ENCODE measurements at places on chromosomes 6 and 20.

GRCh38 chr6:154503658-154504057 lies 6.8 kb downstream of the CNKSR3 start:
- DNase-seq, result no peak

GRCh38 chr20:37042986-37043972 lies 52.5 kb downstream of the RBL1 start:
- peak; percentile 3 for DNase-seq

DNA sequence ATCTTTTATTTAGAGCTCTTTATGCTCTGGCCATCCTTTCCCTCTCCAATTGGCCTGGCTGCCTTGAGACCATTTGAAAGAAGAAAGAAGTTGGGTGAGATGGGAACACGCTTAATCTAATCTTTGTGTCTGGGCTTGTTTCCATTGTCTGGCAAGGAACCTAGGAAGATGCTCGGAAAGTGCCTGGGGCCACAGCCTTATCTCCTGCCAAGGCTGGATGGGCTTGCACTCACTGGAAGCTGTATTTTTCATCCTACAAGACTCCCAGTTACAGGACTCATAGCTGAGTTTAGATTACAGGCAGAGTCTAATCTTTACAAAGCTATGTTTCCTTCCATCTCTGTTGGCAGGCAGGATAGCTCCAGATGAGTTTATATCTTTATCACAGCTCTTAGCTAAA lies 33.1 kb upstream of the CDYL start:
- no peak for DNase-seq

DNA sequence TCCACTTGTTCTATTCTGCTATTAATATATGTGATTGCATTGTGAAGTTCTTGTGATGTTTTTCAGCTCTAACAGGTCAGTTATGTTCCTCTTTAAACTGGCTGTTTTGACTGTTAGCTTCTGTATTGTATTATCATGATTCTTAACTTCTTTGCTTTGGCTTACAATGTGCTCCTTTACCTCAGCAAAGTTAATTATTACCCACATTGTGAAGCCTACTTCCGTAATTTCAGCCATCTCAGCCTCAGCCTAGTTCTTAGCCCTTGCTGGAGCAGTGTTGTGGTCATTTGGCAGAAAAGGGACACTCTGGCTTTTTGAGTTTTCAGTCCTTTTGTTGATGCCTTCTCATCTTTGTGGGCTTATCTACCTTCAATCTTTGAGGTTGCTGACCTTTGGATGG lies 440.2 kb downstream of the TBC1D32 start:
- DNase-seq, result no peak

DNA sequence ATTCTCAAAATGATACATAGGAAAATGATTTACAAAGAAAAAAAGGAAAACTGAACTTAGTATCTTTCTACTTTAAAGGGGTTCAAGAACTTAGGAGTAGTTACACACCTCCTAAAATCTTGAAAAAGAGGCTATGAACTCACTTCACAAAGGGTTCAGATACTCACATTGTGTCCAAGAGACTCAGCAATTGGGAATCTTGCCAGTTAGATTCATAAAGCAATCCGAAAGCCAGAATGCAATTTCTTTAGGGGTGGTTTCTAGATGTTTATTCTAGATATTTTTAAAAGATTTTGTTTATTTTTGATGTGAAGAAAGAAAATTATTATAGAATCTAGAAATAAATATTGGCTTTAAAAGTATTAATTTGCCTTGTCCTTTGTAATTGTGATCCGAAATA lies 1.7 kb upstream of the MYB start:
- no peak for DNase-seq

DNA sequence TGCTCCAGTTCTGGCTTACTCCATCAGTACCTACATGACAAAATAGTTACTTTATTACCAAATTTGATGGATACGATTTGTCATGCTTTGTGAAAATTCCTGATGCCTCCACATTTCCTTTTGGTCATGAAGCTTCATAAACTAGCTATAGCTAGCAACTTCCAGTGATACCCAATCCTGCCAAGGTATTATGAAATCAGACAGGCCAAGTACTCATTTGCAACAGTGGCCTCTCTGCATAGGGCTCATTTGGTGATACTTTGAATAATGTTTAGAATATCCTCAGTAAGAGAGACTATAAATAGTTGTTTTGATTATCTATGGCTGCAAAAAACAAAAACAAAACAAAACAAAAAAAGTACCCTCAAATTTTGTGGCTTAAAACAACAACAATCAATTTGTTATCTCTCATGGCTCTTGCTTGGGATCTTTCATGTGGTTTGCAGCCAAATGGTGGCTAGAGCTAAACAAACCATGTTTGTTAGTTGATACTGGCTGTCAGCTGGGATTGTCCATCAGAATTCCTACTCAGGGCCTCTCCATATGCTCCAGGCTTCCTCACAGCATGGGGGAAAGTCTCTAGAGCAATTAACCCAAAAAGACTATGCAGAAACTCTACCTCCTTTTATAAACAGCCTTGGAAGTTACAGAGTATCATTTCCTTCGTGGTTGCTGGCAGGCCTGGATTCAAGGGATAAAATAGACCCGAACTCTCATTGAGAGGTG lies 10.1 kb upstream of the PRL start:
- no peak for DNase-seq

DNA sequence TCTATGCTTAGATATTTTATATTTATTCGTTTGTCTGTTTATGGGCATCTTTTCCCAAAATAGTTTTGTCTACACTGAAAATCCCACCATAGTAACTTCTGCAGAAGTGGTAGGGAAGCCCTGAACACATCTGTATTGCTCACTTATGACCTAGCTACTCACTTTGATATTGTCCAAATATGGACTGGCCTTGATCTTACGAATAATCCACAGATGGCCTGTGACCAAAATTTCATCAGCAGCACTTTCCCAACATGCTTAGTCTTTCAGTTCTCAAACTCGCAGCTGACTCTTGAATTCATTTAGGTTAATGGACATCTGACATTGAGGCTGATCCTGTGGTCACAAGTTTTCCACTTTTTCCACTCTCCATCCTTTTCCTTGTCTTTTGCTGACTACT lies 80.8 kb upstream of the BEND3 start:
- DNase-seq, result no peak

DNA sequence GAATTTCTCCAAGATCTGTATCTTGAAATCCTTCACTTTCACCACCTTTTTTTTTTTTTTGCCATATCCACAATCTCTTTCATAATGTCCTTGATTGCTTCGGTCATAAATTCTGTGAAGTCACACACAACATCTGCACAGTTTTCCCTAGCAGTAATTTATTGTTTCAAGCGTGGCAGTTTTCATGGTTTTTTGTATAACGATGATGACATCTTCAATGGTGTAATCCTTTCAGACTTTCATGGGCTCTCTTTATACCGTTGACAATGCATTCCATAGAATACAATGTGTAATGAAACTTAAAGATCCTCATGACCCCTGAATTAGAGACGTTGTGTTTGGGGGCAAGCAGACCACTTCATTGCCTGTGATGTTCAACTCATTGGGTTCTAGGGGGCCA lies 693.1 kb downstream of the PTPRT start:
- no peak for DNase-seq

All from activated CD4-positive, alpha-beta T cell treated with anti-CD3 and anti-CD28 coated beads for 24 hours (primary cell).